ENCODE measurements at places on chromosomes 4 and X. TPM values are rescaled to one million over a fixed set of nuclear protein-coding genes. Genes with fewer than 3 reads are reported as not detected.

DNA sequence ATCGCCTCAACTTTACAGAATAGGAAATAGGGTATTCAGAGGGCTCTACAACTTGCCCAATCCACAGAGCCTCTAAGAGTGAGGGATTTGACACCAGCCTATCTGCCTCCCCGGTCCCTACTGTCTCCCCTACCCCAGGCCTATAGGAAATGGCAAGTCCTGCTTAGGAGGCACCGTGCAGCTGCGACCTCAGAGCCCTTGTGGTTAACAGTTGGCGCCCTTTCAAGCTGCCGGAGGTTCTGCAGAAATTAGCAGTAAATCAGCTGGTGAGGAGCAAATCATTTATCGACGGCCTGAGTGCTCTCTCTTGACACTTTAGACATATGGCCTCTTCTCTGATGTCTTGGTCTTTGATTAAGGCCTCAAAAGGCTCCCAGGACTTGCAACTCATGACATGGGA is 96.9 kb downstream of the CLNK start:
- no peak for DNase-seq

DNA sequence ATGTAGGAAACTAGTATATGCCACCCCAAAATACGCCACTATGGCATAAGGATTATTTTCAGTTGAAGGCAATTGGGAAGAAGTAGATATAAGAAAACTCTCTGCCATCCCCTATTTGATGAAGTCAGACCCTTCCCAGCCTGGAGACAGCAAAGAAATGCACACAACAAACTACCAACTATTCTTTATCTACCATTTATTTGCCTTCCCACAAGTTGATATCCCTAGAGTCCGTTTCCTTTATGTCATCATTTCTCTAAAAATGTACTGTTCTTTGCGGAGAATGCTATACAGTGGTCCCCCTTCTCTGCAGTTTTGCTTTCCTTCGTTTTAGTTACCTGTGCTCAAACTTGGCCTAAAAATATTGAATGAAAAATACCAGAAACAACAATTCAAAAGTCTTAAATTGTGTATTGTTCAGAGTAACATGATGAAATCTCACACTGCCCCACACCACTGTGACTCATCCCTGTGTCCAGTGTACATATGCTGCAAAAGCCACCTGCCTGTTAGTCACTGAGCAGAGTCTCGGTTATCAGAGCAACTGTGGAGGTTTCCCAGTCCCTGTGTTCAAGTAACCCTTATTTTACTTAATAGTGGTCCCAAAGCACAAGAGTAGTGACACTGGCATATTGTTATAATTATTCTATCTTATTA is 152.3 kb downstream of the WDFY3 start:
- no peak for DNase-seq

DNA sequence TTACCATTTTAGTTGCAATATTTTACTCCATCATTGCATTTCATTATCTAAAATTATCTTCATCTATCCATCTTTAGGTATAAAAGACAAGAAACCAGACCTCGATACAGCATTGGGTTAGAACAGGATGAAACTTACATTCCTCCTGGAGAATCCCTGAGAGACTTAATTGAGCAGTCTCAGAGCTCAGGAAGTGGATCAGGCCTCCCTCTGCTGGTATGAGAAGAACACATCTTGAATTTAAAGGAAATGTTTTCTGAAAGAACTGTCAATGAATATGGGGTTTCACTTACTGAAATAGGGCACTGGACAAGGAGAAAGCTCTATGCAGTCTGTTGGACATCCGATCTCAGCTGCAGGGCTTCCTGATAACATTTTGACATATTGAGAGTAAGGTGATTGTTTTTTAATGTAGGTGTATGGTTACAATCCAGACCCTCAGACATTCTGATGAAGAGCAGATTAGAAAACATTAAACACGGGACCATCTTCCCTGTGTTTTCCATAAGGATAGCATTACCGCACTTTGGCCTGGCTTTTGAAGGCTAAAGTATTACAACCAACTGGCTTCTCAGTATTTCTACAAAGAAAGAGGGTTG is 367.2 kb downstream of the BMPR1B start:
- DNase-seq: peak; percentile 57

The IGSF1 gene
- polyA plus RNA-seq: 121 TPM

DNA sequence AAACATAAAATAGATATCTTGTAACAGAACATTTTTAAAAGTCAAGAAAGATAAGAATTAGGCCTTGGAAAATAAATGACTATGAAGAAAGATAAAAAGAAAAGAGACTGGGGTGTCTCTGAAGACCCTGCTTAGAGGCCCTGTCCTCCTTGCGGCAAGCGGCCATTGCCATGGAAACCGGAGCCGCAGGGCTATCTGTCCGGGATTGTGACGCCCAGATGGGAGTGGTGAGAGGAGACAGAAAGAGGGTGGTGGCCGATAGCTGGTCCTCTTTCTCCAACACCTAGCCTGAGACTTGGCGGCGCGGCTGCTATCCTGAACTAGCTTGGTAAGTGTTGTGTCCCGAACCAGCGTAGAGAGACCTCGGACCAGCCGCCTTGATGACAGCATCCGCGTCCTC is at the start of gene DUSP21:
DUSP21 (plus strand) TSS at position 269 of the 400 bp plus-strand sequence; CDS start at position 381, 112 bp downstream.
- no peak for DNase-seq

The ADRA2C gene
- polyA plus RNA-seq: 2.0 TPM

The PPP1R2C gene
- not detected for polyA plus RNA-seq

DNA sequence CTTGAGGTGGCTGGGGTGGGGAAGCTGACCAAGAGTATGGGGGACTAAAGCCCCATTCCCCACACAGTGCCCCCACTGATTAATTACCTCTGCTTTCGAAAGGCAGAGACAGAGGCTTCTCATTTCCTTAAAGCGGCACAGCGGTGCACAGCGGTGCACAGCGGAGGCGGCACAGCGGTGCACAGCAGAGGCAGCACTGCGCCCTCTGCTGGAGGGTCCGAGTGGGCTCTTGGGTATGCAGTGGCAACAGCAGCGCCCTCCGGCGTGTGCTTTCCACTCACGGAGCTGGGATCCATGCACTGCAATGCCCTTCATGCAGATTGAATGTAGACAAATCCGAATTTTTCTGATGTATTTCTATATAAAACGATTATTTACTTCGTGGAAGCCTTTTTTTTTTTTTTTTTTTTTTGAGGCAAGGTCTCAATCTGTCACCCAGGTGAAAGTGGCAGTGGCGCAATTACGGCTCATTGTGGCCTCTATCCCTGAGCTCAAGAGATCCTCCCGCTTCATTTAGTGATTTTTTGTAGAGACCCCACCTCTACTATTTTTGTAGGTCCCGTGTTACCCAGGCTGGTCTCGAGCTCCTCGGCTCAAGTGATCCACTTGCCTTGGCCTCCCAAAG is 19.7 kb upstream of the PRPS2 start:
- DNase-seq: no peak

DNA sequence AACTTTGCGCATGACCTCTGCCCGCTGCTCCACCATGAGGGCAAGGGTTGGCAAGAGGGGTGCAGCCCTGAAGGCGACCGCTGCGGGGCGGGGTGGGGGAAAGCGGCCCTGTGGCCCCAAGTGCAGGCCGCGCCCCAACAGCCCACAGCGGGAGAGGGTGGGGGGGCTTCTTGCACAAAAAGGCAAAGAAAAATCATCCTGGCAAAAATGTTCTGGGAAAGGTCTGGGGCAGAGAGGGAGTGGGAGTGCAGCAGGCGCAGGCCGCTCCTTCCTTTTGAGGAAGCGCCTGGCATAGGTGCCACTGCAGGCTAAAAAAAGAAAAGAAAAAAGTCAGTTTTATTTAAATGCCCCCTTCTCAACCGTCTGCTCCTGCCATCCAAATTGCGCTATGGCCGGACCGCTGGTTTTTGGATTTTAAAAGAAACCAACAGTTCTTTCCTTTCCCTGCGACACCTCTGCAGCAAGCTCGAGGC is 1.4 kb downstream of the ARX start:
- DNase-seq: no peak

DNA sequence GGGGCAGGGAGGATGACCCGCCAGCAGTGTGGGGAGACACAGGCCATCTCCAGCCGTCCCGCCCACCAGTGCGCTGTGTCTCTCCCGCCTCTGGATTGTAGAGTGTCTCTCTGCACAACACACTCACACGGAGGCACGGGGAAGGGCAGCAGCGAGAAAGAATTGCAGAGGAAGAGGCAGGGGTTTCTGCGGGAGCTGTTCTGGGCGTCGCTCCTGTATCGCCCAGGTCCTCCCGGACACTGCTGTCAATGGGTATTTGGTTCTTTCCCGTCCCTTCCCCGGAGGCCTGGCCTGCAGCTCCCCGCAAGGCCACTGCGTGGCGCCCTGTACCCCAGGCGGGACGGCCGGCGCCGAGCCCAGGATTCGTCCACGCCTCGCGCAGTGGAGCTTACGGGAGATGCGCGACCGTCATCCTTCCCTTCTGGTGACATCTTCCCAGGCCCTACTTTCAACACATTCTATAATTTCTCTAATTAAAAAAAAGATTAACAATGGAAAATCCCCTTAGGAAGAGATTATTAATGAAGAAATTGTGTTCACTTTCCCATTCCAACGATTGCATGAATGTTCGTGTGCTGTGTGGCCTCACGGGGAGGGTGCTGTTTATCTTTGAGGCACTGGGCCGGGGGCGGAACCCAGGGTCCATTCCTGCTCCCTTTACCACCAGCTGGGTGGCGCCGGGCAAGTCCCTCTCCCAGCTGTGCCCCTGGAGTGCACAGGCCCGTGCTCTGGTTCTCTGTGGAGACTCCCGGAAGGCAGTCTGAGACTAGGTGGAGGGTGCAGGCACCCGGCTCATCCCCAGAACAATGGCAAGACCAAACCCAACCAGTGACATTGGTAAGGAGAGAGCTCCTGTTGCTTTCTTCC is 95.7 kb downstream of the CPZ start:
- DNase-seq: peak; percentile 20

- no peak for DNase-seq
These were observed 1008.0 kb downstream of the GLUD2 start for GRCh38 chrX:122055460-122055859.

The FIP1L1 gene
- 43.7 TPM for polyA plus RNA-seq

GRCh38 chrX:12984603-12985319 is 9.9 kb downstream of the TMSB4X start:
- no peak for DNase-seq

The SOX3 gene
- polyA plus RNA-seq: not detected

- no peak for DNase-seq
These were observed 243.1 kb upstream of the ANXA3 start for GRCh38 chr4:78308517-78308916.

- no peak for DNase-seq
These were observed 139.4 kb upstream of the EMCN start for GRCh38 chr4:100657187-100657586.

The HPSE gene
- polyA plus RNA-seq: not detected

DNA sequence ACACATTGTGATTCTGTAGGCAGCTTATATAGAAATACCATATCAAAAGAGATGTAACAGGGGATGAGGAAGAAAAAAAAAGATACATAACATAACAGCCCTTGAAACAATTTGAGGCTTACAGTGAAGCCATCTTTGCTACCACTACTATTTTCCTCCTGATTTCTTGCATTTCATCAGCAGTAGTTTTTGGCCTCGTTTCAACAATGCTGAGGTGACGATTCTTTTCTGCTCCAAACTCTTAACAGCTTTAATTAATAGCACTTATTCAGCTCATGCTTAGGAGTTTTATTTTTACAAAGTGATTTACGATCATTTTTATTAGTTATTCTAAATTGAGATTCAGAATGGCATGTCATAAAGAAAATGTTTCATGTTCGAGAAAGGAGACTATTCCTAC is 163.2 kb downstream of the DCK start:
- DNase-seq: no peak

GRCh38 chr4:172662113-172662512 is 506.5 kb upstream of the GALNT7 start:
- no peak for DNase-seq

DNA sequence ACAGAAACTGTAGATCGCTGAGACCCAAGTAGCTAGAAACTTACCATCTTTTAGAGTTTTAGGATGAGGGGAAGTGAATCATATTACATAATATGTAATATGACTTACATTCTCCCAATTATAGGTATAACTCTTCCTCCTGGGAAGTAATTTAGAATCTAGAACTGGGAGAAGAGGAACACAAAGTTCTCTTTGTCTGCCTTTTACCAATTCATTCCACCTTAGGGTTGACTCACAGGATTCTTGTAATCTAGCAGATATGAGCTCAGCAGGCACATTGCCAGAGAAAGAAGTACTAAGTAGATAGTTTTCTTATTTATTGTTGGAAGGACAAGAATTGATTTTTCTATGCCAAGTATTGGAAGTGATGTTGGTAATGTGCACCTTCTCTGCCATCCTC is 58.0 kb upstream of the CCSER1 start:
- no peak for DNase-seq

- peak; percentile 57 for DNase-seq
These were observed 226.6 kb downstream of the NSUN7 start for GRCh38 chr4:40976343-40976742.

GRCh38 chrX:23752740-23753415 is 9.8 kb upstream of the ACOT9 start:
- peak; percentile 46 for DNase-seq

The GC gene
- not detected for polyA plus RNA-seq

DNA sequence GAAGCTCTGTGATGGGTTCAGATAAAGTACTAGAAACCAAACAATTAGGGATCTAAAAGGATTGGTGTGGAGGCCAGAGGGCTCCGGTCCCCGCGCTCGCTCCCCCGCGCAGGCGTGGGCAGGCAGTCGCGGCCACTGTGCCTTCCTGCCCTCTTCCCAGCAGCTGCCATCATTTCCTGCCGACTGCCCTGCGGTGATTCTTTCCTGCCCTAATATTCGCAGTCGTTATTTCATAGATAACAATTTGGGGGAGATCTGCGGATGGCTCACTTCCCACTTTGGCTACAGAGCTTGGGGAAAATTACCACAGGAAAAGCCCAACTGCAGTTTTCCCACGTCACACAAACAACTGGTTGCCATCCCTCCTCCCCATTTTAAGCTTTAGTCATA is 2.2 kb downstream of the GRIA2 start:
- no peak for DNase-seq

The COL4A6 gene
- polyA plus RNA-seq: 2.2 TPM

The SLC34A2 gene
- polyA plus RNA-seq: not detected
